ENCODE measurements at places on chromosomes 11 and 22. TPM values are rescaled to one million over a fixed set of nuclear protein-coding genes. Genes with fewer than 3 reads are reported as not detected.

- H3K36me3 ChIP-seq = no peaks in the 10 kb centered on the region
- no peaks in the 10 kb centered on the region for H3K27me3 ChIP-seq
- no peak overlapping the region for H3K4me3 ChIP-seq
- no peak for DNase-seq
- H3K4me1 ChIP-seq = no peaks in the 10 kb centered on the region
Measured at GRCh38 chr11:115241899-115242298, 262.3 kb downstream of the CADM1 start.

Gene CCDC188
- not detected for total RNA-seq

DNA sequence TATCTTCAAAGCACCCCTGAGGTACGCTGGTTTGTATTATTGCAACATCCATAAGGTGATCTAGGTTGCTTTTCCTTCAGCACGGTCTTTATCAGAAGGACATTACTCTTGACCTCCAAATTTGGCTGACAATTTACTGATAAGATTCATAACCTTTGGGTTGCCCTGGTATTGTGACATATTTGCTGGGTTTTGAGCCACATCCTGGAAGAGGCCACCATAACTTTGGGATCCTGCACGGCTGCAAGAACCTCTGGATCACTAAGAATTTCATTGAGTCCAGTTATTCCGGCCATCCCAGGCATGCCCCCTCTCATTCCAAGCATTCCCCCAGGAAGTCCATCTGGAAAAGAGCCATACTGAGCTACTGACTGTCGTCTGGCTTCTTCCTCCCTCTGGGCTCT, 6.5 kb upstream of the PLET1 start:
- no peaks in the 10 kb centered on the region for H3K4me1 ChIP-seq
- H3K36me3 ChIP-seq = no peaks in the 10 kb centered on the region
- no peak for DNase-seq
- no peak overlapping the region for H3K27ac ChIP-seq
- H3K4me3 ChIP-seq = no peak overlapping the region

Gene CCDC116
- total RNA-seq = 0.33 TPM

DNA sequence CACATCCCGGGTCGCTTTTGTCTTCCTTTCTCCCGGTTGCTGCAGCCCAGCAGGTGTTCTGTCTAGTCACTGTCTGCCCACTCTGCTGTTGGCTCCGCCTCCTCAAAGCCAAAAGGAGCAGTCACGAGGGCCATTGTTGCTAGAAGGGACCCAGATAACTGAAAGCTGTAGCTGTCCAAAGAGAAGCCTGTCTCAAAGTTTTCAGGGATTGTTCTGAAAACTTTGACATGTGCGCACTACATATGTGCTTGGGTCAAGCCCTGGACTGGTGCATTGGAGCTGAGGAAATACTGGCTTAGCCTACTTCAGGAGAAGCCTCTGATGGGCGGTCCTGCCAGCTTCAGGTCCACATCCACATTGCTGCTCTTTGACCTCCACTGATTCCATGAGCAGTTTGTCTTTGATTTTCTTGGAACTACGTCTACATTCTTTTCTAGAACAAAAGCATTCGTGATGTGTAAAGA, 8.8 kb upstream of the OR2AT4 start:
- no peaks in the 10 kb centered on the region for H3K27me3 ChIP-seq
- no peak for DNase-seq
- H3K36me3 ChIP-seq = no peaks in the 10 kb centered on the region
- no peak overlapping the region for H3K27ac ChIP-seq

Gene NNMT
- total RNA-seq = 2,750 TPM

GRCh38 chr11:101326141-101326540, 196.5 kb upstream of the PGR start:
- no peaks in the 10 kb centered on the region for H3K36me3 ChIP-seq
- H3K4me3 ChIP-seq = no peak overlapping the region
- no peak overlapping the region for H3K27ac ChIP-seq
- no peaks in the 10 kb centered on the region for H3K4me1 ChIP-seq

DNA sequence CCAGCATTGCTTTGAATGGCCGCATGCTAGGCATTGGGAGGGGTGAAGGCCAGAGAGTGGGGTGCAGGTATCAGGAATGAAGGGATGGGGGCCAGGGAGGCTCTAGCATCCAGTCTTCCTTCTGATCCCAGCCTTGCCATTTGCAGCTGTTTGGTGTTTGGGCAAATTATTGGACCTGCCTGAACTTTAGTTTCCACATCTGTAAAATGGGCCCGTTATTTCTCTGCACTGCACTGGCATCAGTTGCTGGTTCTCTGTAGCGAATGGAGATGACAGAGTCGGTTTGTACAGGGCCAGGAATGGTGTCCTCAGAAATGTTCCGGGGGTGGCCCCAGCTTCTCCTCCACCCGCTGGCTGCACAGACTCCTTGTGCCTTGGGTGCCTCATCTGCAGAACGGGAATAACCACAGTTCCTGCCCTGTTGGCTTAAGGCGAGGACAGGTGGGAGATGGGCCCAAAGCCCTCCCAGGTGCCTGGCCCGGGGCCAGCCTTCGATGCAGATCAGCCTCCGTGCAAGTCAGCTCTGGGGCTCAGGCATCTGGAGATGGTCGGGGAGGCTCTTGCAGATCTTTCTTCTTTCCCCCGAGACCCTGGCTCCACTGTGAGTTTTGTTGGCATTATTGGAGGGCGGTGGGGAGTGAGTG, 51.4 kb upstream of the SMIM38 start:
- H3K4me3 ChIP-seq = no peak overlapping the region
- no peak for DNase-seq
- no peaks in the 10 kb centered on the region for H3K4me1 ChIP-seq
- no peaks in the 10 kb centered on the region for H3K36me3 ChIP-seq

GRCh38 chr11:4146070-4146771, 51.6 kb downstream of the RRM1 start:
- no peak overlapping the region for H3K4me3 ChIP-seq
- no peak overlapping the region for H3K27ac ChIP-seq
- no peaks in the 10 kb centered on the region for H3K36me3 ChIP-seq
- H3K4me1 ChIP-seq = no peaks in the 10 kb centered on the region
- no peaks in the 10 kb centered on the region for H3K27me3 ChIP-seq

- H3K4me1 ChIP-seq = peaks cover 7% of the 10 kb centered on the region
- no peak for DNase-seq
- H3K27me3 ChIP-seq = no peaks in the 10 kb centered on the region
- no peak overlapping the region for H3K27ac ChIP-seq
- no peaks in the 10 kb centered on the region for H3K36me3 ChIP-seq
Measured at GRCh38 chr22:24823787-24824186, 17.8 kb downstream of the SGSM1 start.

DNA sequence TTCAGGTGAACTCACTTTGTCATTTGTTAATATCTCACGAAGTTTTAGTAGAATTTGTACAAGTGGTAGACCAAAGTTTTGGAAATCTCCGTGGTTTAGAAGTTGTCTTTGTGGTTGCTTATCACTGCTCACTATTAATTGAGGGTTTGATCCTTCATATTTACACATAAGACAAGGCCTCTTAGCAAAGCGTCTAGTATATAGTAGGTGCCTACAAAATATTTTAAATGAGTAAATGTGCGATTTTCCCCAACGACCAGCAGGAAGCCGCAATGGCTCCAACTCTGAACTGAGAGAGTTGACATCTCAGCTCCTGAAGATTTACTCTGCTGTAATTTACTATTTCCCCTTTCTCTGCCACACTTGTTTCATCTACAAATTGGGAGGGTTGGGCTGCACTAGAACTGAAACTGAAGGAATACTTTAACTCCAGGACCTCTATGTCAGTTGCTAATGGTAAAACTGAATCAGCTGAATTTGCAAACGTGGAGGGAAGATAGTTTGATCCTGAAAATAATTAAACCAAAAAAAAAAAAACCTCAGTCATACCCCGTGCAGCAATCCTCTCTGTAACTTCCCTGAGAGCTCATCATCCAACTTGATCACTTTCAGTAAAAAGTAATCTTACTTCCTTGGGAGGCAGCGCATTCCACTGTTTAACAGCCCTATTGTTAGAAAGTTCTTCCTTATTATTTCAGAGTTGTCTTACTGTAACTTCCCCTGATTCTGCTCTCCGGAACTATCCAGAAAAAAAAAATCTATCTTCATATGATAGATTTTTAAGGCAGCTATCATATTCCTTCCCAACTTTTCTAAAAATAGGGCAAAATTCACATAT, 1.3 kb upstream of the SBF2 start:
- DNase-seq = no peak
- H3K4me1 ChIP-seq = no peaks in the 10 kb centered on the region
- H3K27me3 ChIP-seq = no peaks in the 10 kb centered on the region
- peak overlapping the region; percentile 99 for H3K27ac ChIP-seq

DNA sequence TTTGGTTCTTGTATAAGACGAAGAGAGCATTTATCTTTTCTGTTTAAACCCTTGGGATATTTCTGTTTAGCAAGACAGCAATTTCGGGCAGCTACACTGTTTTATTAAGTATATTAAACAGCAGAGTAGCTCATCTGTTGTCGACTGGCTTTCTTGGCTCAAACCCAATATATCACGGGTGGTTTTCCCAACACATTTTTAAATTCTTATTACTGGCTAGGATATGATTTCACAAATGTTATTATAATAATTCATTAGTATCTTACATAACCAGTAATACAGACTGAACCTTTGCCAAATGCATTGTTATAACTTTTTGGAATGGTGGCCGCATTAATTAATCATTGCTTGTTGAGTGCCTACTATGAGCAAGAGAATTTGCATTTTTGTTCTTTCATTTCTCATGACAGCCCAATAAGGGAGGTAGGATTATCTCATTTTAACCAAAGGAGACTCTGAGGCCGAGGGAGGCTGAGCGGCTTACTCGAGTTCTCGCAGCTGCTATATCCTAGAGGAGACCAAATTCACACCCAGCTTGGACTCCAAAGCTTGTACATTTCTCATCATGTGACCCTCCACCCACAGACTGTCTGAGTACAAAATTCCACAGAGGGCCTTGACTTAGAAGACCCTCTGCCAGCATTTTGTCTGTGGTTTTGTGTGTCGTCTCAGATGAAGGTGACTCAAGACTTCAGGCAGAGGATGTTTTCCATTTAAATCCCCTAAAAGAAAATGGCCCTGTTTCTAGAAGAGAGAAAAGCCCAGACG, 304.9 kb downstream of the NTM start:
- H3K4me1 ChIP-seq = no peaks in the 10 kb centered on the region
- no peak overlapping the region for H3K27ac ChIP-seq
- DNase-seq = no peak
- H3K27me3 ChIP-seq = no peaks in the 10 kb centered on the region
- no peak overlapping the region for H3K4me3 ChIP-seq

- no peak overlapping the region for H3K27ac ChIP-seq
- H3K4me1 ChIP-seq = no peaks in the 10 kb centered on the region
- H3K27me3 ChIP-seq = no peaks in the 10 kb centered on the region
- DNase-seq = no peak
- no peak overlapping the region for H3K4me3 ChIP-seq
Measured at GRCh38 chr11:66076561-66076960, 6.5 kb downstream of the PACS1 start.

DNA sequence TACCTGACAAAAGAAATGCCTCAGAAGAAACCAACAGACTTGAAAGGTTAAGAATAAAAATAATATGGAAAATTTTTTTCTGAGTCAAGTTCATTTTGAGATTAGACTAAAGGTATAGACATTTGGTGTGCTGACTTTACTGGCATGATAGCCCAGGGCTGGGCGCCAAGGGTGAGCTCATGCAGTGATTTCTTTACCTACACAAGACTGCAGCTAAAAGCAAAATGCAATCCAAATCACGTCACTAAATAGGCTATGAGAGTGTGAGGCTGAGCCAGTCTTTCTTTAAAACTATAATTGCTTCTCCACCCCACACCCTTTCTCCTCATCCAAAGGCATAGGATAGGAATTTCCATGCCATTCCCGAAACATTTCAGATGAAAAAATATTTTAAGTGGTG, 196.5 kb downstream of the FAM76B start:
- no peaks in the 10 kb centered on the region for H3K36me3 ChIP-seq
- no peak overlapping the region for H3K27ac ChIP-seq
- H3K4me1 ChIP-seq = no peaks in the 10 kb centered on the region
- no peak overlapping the region for H3K4me3 ChIP-seq

All from breast epithelium (tissue), 4 donors.